Activated CD4-positive, alpha-beta T cell treated with anti-CD3 and anti-CD28 coated beads, Interleukin-10, Interleukin-2, amounts not matched to agents 100 ng/mL and 50 ng/mL, durations not matched to agents 16 hours and 8 hours (primary cell): ENCODE measurements at places on chromosomes 16 and 17.

GRCh38 chr16:81314603-81315270, at the start of gene GAN:
TSS of gene GAN (plus strand) at chr16:81314962. CDS start at chr16:81315114, 152 bp downstream.
- DNase-seq: peak; percentile 97

DNA sequence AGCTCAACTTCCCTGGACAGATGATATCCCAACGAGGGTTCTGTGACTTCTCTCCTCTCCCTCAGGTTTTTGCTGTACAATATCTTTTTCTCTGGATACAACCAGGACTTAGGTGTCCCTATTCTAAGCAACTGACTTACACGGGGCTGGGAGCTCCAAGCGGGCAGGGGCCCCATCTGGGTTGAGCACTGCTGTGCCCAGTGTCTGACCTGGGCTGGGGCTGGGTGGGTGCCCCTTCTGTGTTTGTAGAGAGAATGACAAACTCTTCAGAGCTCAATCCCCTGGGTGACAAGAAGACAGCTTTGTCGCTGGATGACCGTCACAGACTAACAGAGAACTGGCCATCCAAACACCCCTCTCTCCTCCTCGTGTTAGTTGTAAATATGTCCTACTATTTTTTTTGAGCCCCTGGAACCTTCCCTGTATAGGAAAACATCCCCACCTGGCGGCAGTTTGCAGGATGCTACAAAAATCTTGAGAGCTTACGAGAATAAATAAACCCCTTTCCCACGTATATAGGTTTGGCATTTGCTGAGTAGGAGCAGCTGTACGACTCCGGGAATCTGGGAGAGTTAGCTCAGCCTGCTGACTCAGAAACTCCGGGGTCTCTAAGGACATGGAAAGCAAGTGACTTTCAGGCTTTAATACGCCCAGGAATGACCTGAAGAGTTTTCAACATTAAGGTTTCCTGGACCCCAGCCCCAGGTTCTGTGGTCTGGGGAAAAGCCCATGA, 23.7 kb upstream of the RCVRN start:
- no peak for DNase-seq

DNA sequence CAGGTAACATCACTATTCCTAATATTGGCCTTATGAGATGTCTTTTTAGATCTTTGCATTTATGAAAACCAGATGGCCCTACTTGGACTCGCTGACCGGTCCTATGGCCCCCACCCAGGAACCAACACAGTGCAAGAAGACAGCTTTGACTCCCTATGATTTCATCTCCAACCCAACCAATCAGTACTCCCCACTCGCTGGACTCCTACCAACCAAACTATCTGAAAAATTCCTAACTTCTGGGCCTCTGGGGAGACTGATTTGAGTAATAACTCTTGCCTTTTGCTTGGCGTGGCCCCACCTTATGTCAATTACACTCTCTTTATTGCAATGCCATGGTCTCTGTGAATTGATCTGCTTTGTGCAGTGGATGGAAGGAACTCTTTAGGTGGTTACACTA, 828.9 kb downstream of the CDH11 start:
- DNase-seq: no peak

DNA sequence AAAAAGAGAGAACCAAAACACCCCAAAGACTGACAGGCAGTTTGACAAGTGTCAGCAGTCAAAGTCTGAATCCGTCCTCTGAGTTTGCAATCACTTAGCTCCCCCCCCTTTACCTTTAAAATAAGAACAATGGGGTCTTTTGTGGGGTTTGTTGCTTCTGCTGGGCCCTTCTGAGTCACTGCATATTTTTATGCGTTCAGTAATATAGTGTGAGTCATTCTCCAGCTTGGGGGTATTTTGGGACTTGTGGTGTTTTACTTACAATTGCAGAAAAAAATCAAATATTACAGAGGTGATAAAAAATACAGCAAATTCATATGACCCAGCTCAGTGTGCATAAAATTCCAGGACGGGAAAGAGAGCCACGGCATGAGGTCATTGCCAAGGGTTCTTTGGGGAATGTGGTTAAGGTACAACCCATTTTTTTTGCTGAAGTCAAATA, 120.1 kb downstream of the CYLD start:
- DNase-seq: no peak

DNA sequence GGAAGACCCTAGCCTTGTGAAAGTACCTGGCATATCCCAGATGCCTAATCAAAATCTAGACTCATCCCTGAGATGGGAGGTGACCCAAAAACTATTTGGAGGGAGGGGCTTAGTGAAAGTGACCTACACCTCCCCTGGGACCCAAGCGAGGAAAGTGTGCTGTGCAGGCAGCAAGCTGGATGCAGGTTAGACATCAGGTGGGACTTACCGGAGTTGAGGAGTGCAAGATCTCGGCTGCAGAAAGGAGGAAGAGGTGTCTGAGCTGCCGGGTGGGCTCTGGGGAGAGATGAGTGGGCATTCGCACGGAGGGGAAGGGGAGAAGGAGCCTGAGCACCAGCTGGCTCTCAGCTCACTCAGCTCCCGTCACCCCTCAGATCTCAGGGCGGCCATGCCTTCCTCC, 10.3 kb upstream of the SBK1 start:
- no peak for DNase-seq

GRCh38 chr17:74008196-74008595, 195.3 kb upstream of the RPL38 start:
- peak; percentile 49 for DNase-seq

DNA sequence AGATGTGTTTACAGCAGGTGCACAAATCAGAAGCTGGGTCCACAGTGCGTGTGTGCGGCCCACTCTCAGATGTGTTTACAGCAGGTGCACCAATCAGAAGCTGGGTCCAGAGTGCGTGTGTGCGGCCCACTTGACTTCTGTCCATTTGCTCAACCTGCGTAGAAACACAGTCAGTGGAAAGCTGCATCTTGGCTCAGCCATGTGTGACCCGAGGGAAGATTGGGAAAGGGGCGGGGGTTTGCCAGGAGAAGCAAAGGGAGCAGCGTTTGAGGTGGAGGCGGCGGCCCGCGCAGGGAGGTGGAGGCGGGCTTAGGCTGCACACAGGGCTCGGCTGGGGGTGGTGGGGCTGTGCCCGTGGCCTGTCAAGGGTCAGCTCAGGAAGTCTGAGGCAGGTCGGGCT, 4.3 kb downstream of the CTU2 start:
- no peak for DNase-seq

- no peak for DNase-seq
Measured at GRCh38 chr17:56130631-56131030, 22.6 kb upstream of the ANKFN1 start.

DNA sequence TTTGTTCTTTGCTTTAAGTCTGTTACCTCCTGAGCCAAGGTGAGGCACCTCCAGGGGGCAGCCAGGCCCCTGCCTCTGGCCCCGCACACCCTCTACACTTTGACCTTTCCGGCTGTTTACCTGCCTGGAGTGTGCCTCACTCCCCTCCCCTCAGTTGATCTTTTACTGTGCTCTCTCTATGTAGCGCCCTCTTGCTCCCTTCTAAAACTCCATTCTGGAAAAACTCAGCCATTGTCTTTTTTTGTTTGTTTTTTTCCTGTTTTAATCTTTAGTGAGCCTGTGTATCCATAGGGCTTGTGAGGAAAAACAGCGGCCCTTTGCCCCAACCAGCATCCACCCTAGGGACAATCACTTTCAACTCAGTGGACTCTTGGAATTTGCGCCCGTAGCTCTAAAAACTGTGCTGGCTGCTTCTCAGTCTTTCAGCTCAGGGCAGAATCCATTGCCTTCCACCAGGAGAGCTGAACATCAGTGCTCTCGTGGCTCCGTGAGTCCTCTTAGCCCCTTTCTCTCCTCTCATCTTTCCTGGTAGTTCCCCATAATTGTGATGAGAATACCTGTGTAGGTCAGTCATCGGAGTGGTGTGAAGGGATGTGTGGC, 4.3 kb downstream of the AMDHD2 start:
- DNase-seq: no peak

- no peak for DNase-seq
Measured at GRCh38 chr17:29595107-29595942, 2.4 kb downstream of the ANKRD13B start.

- DNase-seq: peak; percentile 73
Measured at GRCh38 chr17:46192439-46193150, 634 bp downstream of the KANSL1 start.

- DNase-seq: no peak
Measured at GRCh38 chr17:45018514-45018847, 33.0 kb downstream of the DCAKD start.

GRCh38 chr17:8087075-8087951, at the start of gene ALOX12B:
TSS of gene ALOX12B (minus strand) at chr17:8087716. CDS start at chr17:8087442, 274 bp downstream.
- DNase-seq: no peak

DNA sequence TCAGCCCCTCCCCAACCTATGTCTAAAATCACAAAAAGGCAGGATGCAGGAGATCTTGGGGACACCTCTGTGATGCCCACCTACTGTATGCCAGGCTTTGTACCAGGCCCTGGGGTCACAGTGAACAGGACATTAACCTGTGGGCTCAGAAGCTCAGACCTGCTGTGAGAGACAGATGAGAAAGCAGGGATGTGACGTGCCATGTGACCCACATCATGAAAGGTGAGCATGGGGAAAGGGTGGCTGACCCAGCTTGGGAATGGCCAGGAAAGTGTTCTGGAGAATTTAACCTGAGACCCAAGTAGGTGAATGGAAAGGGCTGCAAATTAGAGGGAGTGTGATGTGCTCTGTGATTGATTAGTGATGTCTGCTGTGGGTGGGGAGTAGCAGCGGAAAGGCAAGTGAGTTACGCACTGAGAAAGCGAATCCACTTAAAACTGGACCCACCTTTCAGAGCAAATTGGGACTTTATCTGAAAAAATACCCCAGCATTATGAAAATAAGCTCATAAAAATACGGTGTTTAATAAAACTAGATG, 132.2 kb downstream of the IRF8 start:
- DNase-seq: no peak

- no peak for DNase-seq
Measured at GRCh38 chr16:10979717-10980601, 35.6 kb downstream of the CLEC16A start.

- DNase-seq: peak; percentile 94
Measured at GRCh38 chr16:1610071-1610898, 1.6 kb downstream of the IFT140 start.

- DNase-seq: no peak
Measured at GRCh38 chr17:19019041-19019941, 14.7 kb upstream of the FAM83G start.

GRCh38 chr17:10271106-10271562, 72.7 kb upstream of the GAS7 start:
- no peak for DNase-seq

DNA sequence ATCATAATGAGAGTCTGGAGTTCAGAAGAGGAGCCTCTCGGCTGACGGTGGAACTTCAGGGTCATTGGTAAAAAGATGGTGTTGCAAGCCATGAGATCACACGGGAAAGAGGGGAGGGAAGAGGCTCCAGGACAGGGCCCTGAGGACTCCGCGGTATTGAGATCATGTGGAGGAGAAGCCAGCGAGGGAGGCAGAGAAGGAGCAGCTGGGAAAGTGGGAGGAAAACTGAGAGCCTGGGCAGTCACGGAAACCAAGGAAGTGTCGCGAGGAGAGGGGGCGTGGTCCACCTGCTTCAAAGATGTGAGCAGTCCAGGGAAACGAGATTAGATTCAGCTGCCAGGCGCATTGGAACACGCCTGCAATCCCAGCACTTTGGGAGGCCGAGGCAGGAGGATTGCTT, 27.7 kb upstream of the SBK1 start:
- no peak for DNase-seq

- DNase-seq: no peak
Measured at GRCh38 chr17:72706396-72706981, 386.0 kb downstream of the SLC39A11 start.

DNA sequence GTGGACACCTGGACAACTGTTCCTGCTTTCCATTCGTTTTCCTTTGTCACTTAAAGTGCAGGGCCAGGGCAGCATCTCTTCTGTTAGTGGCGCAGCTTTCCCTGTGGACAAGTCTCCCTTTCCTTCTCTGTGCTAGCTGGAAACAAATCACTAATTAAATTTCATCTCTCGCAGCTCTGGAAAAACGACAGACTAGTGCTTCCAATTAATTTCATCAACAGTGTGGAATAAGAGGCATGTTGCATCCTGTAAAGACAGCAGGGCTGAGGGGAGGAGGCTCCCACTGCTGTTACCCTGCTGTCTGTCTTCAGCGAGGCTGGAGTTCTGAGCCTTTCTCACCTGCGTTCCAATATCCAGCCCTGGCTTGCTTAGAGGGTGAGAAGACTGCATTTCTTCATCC, 352.1 kb upstream of the HSBP1 start:
- DNase-seq: no peak

- no peak for DNase-seq
Measured at GRCh38 chr17:19304209-19304608, 58.3 kb downstream of the B9D1 start.

DNA sequence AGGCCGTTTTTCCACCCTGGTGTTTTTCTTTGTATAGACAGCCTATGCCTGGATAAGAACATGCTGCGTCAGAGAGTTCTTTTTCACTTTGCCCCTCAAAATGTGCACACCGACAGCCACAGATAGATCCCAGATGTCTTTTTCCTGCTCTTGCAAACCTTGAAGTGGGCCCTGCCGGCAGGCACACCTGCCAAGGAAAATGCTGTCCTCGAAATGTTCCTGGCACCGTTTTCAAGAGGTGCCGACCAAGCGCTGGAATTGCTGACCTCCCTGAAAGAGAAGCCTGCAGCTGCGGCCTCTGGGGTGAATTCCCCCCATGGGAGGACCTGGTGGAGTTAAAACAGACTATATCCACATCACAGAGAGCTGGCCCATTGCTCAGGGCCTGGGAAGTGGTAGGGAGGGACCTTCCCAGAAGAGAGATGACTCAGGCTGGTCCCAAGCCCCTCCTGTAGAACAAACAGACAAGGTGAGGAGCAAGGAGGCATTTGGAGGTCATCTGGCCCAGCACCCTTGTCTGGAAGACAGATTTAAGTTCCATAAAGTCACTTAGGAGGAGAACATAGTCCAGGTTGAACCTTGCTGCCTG, 668.1 kb downstream of the MAF start:
- DNase-seq: no peak

DNA sequence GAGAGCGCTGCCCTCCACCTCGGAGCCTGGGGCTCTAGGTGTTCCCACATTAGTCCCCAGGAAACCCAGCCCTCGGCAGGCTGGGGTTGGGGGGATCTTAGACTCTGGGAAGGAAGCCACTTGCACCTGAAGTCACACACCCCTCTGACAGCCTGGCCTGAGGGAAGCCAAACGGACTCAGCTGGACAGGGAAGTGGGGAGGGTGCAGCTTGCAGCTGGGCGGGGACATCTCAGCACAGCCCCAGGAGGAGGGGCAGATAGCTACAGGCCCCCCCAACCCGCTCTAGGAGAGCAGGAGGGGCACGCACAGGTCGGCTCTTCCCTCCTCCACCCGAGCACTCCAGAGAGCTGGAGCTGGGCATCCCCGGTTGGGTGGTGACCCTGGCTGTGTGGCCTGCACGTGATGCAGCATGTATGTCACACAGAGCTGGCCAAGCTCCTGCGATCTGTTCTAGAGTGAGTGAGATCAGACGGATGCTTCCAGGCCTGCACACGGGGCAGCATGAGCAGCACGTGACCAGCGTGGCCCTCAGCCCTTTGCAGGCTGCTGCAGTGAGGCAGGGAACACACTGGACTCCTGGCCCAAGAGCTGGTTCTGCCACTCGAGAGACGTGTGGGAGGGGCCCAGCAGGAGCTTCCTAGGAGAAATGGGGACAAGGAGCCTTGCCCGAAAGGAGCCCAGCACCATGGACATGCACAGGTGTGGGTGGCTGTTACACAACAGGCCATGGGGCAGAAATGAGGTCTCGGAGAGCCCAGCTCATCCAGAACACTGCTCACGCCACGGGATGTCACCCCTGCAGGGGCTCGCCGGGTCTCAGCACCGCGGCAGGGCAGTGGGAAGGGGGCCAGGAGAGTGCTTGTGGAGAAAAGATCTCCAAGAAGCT, 15.4 kb downstream of the KIFC3 start:
- DNase-seq: no peak

- DNase-seq: no peak
Measured at GRCh38 chr17:39306509-39307212, 80.9 kb upstream of the STAC2 start.
